Caki2 (cell line): ENCODE measurements at places on chromosomes 2 and 18. TPM values are rescaled to one million over a fixed set of nuclear protein-coding genes. Genes with fewer than 3 reads are reported as not detected.

SLC8A1 gene
- 9.6 and 12.4 TPM in 2 replicates for total RNA-seq

MRPS5 gene
- 104 and 112 TPM in 2 replicates for total RNA-seq

PDE1A gene
- total RNA-seq = not detected in 2 replicates

POTEI gene
- not detected in 2 replicates for total RNA-seq

ERBB4 gene
- total RNA-seq = 0.10 TPM in 1 of 2 replicates, not detected in the other
